ENCODE measurements at places on chromosomes 2 and 18.

GRCh38 chr2:174332217-174332963 lies 2.4 kb upstream of the SP9 start:
- DNase-seq, result no peak

GRCh38 chr2:37507703-37508102 lies 163.3 kb downstream of the QPCT start:
- no peak for DNase-seq

DNA sequence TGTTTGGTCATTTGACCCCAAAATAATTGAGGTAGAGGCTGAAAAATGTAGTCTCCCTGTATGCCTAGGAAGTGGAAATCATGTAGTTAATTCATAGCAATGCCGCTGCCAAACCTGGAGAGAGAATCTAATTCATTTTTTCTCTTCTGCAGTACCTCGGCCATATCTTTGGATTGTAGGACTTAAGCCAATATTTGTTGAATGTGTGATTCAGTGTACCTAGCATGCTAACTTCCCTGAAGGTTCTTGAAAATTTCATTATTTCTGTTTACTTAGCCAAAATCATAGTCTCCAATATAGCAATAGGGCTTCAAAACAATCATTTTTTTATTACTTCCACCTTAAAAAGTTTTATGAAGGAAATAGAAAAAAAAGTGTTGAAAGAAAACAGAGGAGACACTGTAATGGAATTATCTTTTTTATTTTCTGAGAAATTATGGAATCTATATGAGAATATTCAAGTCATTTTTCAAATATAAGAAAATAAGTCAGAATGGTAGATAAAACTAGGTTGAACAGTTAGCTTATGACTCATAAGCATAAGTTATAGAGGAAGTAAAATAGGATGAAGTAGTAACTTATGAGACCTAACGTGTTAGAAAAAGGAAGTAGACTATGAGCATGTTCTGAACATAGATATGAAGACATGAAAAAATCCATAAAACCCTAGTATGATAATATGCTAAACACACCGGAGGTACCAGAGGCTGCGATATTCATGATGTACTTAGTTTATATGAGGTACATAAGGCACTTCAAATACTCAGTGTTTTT lies 35.2 kb upstream of the CDH19 start:
- no peak for DNase-seq

- DNase-seq, result peak; percentile 37
These were observed 643 bp downstream of the PLCL1 start for GRCh38 chr2:197804758-197805714.

DNA sequence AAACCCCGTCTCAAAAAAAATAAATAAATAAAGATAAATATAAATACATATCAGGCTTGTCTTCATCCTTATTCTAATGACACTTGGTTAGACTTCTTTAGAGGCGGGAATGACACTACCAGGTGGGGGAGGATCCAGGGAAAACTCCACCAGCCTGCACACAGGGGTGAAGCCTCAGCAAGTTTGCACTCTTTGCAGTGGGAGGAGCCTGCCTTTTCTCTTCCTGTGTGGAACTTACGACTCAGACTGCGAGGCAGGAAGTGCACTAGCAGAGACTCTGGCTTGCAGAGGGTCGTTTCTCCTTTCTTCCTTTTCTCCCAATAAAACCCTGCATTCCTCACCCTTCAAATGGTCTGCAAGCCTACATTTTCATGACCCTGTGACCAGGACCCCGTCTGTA lies 153.6 kb upstream of the CBLN2 start:
- DNase-seq, result no peak

DNA sequence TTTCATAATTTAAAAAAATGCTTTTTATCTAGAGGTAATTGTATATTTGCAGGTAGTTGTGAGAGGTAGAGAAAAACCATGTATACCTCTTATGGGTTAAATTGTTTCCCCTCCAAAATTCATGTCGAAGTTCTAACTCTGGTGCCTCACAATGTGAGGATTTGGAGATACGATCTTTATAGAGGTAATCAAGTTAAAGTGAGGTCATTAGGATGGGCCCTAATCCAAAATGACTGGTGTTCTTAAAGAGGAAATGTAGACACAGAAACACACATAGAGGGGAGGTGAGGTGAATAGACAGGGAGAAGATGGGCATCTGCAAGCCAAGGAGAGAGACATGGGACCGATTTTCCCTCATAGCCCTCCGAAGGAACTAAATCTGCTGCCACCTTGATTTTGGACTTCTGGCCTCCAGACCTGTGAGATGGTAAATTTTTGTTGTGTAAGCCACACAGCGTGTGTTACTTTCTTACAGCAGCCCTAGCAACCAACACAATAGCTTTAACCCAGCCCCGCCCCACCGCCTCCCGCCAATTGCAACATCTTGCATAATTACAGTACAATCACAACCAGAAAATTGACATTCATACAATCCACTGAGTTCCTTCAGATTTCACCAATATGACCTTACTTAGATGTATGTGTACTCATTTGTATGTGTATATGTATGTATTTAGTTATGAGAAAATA lies 208.9 kb downstream of the MIB1 start:
- DNase-seq, result no peak

DNA sequence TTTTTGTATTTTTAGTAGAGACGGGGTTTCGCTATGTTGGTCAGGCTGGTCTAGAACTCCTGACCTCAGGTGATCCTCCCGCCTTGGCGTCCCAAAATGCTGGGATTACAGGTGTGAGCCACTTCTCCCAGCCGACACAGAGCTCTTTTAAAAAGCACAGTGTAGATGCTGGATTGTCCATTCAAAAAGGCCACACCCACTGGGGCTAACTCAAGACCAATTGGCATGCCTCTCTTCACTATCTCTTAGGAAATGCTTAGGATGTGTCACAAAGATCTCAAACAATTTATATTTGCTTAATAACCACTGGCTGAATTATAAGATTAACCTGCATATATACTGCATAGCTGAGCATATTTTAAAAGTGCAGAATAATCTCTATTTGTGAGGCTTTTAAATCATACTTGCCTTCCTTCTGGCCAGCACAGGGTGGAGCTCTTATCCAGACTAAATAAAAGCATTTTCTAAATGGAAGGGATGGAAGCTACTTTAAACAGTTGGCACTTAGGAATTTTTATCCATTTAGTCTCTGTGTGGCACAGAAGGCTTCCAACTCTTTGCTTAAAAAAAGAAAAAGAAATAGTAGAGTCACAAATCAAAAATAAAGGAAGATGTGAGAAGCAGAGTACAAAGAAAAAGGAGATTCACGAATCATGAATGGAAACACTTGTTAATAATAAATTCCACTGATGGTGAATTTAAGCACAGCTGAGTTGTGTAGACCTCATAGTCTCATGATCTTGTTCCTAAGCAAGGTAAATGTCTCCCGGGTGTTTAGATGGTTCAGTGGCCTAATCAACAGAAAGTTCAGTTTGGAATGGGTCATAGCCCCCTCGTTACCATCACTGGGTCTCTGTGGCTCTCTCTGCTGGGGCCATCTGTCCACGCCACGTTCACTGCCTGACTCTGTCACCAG lies 22.4 kb downstream of the CRYGD start:
- no peak for DNase-seq

GRCh38 chr2:41894563-41895333 lies 153.1 kb upstream of the PKDCC start:
- no peak for DNase-seq

- DNase-seq, result no peak
These were observed 342.2 kb downstream of the ADCYAP1 start for GRCh38 chr18:1246827-1247226.

GRCh38 chr2:55888936-55889335 lies 34.6 kb downstream of the EFEMP1 start:
- DNase-seq, result no peak

DNA sequence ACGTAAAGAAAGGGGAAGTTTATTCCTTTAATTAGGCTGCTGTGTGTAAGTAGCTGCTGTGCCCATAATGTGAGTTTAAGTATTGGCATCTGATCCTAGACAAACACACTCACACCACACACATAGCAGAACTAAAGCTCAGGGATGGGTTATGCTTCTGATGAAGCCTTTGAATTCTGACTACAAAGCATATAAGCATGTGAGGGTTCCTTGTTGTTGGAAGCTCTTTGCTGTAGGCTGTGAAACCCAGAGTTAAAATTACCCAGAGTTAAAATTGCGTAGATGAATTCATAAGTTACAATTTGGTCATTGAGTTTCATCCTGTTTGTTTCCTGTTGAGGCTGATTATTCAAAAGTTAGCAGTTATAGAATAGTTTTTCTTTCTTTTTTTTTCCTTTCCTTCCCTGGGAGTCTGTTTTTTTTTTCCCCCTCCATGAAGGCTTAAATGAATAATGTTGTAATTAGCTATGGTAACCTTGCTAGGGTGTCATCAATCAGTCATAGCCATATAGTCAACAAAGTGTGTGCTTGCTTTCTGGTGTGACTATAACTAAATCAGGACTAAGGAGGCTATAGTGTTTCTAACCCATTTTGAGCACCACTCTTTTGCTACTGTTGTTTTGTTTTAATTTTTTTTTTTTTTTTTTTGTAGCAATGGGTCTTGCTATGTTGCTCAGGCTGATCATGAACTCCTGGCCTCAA lies 426.1 kb downstream of the PARD3B start:
- no peak for DNase-seq

DNA sequence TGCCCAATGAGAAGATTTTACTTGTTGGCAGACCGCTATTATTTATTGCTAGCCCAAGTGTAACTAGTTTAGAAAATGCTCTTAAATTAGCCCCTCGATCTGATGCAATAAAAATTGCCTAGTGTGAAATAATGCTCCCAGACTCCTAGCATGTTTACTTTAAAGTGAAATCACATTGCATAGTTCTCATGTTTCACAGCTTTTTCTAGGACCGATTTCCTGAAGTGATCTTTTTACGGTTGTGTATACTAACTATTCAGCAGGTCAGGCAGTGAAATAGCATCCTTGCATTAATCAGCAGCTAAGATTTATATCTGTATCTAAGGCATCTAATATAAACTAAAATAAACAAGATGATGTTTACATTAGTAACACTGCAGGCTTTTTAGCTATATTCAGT lies 52.4 kb downstream of the PMS1 start:
- no peak for DNase-seq

- DNase-seq, result no peak
These were observed 20.0 kb downstream of the PPM1B start for GRCh38 chr2:44188696-44189095.

GRCh38 chr18:59145055-59145454 lies 5.4 kb downstream of the SEC11C start:
- DNase-seq, result no peak

GRCh38 chr2:144554492-144555210 lies 34.7 kb upstream of the ZEB2 start:
- no peak for DNase-seq

- DNase-seq, result no peak
These were observed 40.1 kb upstream of the AKAIN1 start for GRCh38 chr18:5237083-5237722.

GRCh38 chr2:75403991-75404428 lies 156.7 kb downstream of the EVA1A start:
- DNase-seq, result no peak

- DNase-seq, result no peak
These were observed 7.3 kb downstream of the ZNF516 start for GRCh38 chr18:76487782-76488181.

DNA sequence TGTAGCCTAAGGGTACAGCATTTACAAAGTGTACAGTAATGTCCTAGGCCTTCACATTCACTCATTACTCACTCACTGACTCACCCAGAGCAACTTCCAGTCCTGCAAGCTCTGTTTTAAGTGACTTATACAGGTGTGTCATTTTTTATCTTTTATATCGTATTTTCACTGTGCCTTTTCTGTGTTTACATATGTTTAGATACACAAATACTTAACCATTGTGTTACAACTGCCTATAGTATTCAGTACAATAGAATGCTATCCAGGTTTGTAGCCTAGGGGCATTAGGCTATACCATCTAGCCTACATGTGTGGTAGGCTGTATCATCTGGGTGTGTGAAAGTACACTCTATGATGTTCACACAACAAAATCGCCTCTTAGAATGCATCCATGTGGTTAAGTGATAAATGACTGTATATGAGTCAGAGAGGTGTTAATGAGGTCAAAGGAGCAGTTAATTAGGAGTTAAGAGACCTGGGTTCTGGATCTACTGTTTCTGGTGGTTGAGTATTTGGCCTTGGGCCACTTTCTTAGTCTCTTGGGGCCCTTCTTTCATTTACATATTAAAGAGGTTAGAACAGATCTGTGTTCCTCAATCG lies 149.1 kb downstream of the GREB1L start:
- DNase-seq, result no peak

- peak; percentile 83 for DNase-seq
These were observed 1.0 kb upstream of the NFATC1 start for GRCh38 chr18:79394534-79395307.

DNA sequence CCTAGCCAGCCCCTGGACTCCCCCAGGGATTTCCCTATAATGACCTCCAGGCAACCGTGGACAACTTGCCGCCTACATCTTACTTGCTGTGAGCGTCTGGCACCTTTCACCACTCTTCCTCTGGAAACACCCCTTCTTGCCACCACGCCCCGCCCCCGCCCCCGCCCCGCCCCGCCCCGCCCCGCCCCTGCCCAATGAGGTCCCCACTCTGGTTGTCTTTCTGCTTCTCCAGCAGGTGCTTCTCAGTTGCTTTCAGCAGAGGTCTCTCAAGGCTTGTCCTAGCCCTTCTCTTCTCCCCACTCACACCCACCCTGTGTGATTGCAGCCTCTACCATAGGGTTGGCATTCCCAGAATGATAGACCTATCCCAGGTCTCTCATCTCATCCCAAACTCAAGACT lies 214.5 kb downstream of the EN1 start:
- DNase-seq, result no peak

DNA sequence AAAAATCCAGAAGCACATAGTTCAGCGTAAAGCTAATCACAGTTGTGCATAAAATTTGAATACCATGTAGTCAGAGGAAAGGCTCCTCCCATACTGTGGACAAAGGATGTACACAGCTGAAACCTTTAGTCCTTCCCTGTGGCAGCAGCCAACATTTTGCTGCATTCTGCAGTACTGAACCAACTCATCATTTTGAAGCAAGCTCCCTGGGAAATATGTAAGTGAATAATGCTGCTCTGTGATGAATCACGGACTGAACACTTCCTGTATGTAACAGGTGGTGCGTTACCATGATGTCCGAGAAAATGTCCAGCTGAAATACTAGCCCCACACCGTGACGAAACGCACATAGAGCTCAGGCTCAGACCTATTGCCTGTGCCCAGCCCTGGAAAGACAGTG lies 421.1 kb upstream of the RAB12 start:
- DNase-seq, result no peak

DNA sequence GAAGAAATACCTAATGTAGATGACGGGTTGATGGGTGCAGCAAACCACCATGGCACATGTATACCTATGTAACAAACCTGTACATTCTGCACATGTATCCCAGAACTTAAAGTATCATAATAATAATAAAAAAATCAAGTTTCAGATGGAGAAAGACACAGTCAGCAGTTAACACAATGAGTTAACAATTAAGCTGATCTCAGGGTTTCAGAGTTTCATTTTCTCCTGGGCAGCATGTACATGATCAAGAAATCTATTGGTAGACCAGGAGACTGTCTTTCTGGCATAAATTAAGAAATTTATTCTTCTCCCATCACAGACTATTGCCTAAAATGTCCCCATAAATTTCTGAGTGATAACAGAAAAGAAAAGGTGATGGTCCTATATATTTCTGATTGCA lies 155.3 kb downstream of the RAD51AP2 start:
- DNase-seq, result no peak

GRCh38 chr2:188318161-188318749 lies 26.6 kb downstream of the GULP1 start:
- DNase-seq, result no peak

- no peak for DNase-seq
These were observed 189.5 kb downstream of the CTIF start for GRCh38 chr18:48728204-48728833.

GRCh38 chr2:144003460-144004075 lies 516.4 kb downstream of the ZEB2 start:
- no peak for DNase-seq
